ENCODE measurements at places on chromosomes 6 and 20.
A peak's percentile ranks its signal among the peaks of the same experiment; 100 is the strongest.

- DNase-seq: no peak
Observed at GRCh38 chr6:156989159-156989806, 212.1 kb downstream of the ARID1B start.

DNA sequence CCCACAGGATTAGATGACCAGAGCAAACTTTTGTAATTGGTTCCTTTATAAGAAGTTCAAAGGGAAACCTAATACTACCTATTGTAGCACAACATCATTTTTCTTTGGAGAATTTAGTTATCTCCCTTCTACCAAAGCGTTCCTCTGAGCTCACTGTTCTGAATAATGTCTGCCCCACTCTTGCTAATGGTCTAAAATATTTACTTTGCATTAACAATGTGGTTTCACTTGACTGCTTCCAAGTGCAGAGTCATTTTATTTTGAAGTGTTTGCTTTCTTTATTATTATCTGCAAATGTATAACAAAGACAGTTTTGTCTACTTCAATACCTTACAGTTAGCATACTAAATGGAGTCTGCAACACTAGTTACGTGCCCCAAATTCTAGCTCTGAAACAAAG lies 15.0 kb downstream of the TRAPPC3L start:
- no peak for DNase-seq

DNA sequence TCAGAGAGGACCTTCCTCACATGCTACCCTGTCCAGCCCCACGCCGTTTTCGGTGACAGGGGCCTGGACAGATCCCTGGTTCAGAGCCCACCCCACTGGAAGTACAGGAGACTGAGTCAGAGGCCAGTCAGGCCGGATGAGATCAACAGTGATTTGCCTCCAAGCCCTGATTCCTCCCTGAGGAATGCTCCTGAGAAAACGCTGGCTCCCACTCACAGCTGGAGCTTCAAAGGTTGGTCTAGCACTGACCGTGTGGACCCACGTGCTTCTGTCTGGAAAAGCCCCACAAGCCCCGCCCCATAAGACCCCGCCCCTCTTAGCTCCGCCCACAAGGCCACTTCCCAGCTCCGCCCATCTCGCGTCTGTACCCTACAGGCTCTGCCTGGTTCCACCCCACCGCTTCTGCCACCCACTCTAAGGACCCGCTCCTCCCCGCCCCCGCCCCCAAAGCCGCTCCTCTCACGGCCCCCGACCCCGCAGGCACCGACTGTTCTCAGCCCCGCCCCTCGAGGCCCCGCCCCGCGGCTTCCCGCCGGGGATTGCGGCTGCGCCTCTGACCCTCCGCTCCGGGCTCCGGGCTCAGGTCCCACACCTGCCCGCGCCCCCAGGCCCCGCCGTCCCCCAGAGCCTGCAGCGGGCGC lies 64.9 kb upstream of the BHLHE23 start:
- DNase-seq: no peak

DNA sequence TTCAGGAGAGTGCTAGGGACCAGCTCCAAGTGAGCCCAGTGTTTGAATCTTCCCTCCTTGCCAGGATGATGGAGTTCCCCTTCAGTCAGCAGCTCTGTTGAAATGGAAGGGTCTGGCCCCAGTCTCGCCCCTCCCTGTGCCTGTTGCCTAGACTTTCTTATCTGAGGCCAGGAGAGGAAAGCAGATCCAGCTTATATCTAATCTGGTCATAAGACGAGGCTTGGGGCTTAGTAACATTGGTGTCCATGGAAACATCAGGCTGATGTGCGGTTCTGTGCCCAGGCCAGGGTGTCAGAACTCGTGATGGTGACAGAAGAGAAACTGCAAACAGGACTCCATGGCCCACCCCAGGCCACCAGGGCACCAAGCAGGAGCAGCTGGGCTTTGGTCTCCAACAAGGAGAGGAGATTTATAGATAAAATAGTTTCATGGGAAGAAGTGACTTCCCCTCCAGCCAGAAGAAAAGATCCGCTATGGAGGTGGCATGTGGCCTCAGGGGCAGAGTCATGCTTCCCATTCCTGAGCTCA lies 9.8 kb downstream of the MAS1L start:
- DNase-seq: no peak

GRCh38 chr6:157867155-157867559 lies 44.1 kb downstream of the SNX9 start:
- no peak for DNase-seq

DNA sequence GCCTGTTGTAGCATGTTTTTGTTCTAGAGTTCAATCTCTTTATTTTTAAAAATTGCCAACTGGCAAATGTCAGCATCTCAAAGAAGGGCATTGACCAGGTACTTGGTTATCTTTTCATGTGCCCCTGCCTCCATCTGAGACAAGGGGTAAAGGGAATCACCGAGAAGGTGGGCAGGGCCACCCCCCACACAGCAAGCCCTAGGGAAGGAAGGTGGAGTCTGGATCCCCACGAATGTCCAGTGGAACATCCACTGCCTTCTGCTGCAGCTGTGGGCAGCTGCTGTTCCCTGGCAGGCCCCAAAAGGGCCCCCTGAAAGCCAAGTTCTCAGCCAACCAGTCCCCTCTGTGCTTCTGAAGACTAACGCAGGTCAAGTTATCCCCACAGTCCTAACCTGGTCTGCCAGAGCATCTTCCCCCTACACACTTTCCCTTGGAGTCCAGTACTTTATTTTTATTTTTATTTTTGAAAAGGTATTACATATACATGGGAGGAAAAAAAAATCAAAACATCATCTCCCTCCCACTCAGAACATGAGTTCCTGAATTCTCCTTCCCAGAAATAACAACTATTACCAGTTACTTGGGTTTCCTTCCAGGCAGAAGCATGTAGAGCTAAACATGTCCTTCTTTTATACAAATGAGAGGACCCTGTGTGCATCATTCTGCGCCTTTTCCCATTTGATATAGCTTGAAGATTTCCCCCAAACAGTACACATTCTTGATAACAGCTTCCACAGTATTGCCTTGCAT lies 253.7 kb downstream of the MAFB start:
- no peak for DNase-seq

- DNase-seq: no peak
Observed at GRCh38 chr6:22954749-22955385, 385.5 kb downstream of the HDGFL1 start.

GRCh38 chr6:95417856-95418255 lies 159.5 kb upstream of the MANEA start:
- no peak for DNase-seq

DNA sequence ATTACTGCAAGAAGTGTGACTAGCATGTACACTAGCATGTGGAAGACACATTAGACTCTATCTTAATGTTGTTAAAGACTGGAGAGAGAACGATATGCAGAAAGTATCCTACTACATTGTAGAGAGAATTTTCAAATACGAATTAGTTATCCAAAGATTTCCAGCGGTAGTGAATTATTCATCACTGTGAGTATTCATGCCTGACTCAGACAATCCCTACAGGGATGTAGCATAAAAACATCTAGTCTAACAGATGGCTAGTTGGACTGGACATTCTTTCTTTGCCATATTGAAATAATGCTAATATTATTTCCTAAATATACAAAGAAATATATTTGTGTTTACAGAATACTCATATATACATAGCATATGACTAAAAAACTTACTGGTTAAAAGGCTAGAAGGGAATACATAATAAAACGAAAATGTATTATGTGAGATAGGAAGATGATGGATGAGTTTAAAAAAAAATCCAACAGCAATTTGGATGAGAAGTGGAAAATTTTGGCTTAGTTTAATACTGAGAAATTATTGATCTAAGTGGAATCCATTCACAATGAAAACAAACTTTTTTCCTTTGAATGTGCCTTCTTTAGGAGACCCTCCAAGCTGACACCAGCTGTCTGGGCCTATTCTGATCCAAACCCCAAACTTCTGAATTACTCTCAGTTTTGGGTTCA lies 580.7 kb downstream of the RFPL4B start:
- no peak for DNase-seq

DNA sequence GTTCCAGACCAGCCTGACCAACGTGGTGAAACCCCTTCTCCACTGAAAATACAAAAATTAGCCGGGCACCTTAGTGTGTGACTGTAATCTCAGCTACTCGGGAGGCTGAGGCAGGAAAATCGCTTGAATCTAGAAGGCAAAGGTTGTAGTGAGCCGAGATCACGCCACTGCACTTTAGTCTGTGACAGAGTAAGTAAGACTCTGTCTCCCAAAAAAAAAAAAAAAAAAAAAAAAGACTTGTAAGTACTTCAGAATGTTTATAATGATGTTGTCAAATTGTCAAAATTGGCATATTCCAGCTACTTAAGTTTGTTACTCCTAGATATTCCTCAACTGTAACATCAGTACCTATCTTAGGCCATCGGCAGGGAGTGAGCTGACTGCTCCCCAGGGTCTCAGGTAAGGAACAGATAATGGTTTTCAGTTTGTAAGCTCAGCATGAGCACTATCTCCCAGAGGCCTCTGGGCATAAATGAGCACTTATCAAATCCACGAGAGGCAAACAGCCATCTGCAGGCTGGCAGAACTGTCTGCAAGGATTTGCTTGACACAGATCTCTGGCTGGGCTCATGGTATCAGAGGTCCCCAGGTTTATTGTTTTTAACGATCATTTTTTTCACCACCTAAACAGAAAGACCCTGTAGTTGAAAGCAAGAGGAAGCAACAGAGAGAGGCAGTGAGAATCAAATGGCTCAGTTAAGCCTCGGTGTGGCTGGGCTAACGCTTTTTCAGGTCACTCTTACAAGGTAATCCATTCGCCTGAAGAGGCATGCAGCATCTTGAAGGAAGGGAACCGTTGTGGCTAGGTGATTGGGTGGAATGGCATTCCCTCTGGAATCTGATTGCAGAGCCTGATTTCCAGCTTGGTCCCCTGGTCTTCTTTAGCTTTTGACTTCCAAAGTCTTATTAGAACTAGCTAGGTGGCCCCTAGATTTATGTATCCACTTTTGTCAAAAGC lies 115.9 kb downstream of the LY86 start:
- DNase-seq: no peak

GRCh38 chr6:158033751-158034702 lies 52.4 kb downstream of the SYNJ2 start:
- peak; percentile 83 for DNase-seq

- DNase-seq: no peak
Observed at GRCh38 chr6:68025764-68026163, 609.3 kb upstream of the ADGRB3 start.

GRCh38 chr6:123276546-123276980 lies 280.5 kb downstream of the CLVS2 start:
- DNase-seq: no peak

- DNase-seq: no peak
Observed at GRCh38 chr6:37994223-37994622, 174.7 kb downstream of the ZFAND3 start.

Data from mucosa of descending colon (tissue), 3 donors.